Fibroblast of skin of scalp (primary cell): ENCODE measurements at places on chromosomes 7 and 10.
A peak's percentile ranks its signal among the peaks of the same experiment; 100 is the strongest.

DNA sequence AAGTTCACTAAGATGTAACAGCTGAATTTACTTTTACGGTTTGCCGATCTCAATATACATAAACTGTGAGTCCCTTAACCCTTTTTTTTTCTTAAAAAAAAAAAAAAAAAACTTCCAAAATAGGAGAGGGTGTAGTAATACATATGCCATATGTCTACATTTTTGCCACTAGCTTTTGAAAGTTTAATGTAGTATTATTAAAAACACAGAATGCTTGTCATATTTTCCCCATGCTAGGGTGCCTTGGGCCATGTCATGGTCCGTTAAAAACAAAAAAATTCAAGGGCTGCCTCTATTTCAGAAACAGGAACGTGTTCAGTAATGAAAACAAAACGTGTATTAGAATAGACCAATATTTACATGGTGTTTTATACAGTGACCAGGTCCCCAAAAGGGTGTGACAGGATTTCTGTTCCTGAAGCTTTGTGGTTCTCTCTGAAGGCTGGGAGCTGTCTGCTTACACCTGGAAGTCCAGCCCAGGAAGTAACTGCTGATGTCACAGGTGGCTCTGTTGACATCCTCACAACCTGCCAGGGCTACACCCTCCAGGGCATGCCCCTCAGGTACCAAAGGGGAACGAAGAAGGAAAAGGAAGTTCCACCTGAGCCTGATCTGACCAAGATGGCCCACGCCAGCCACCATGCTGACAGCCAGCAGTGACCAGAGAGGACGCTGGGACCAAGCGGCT, 79.0 kb downstream of the COBL start:
- DNase-seq = no peak

GRCh38 chr10:49844775-49845595, 82.9 kb upstream of the OGDHL start:
- peak; percentile 38 for DNase-seq

DNA sequence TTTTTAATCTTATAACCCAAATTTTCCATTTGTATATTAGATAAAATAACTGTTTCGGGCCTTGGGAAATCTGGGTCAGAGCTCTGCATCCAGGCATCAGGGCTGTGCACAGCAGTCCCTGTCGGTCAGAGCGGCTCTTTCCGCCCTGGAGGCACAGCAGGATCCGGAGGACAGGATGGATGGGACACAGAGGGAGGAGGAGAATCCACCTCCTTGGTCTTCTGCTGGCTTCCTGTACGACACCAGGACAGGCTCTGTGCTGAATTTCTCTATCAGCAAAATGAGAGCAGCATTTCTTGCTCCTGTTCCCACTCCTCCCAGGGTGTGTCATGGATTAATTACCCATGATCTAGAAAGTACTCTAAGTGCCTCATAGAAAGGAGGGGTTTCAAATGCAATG, 254.9 kb downstream of the SKAP2 start:
- no peak for DNase-seq

DNA sequence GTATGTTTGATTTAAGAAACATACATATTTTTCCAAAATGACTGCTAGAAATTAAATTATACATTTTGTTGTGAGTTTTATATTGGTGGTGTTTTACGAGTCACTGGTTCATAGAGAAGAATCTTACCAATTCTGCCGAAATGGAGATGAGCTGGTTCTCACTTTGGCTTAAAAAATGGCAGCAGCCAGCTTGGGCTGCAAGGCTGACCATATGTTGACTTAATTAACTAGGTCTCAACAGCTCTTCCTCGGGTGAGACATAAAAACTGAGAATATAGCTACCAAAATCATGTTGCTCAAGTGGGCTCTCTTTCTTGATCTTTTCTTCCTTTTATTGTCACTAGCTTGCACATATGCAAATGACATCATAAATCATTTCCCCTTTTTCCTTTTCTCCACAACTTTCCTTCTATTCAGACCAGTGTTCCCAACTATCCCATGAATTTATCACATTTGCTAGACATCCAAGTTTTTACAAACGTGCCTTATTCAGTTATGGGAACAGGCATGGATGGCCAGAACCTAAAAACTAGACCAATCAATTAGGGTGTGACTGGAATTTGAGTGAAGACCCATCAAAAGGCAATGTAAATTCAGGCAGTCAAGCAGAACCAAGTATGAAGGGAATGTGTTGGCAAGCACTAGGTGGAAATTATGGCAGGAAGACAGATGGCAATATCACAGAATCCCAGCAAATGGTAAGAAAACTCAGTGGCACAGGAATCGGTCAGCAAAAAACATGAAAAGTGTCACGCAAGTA, 6.4 kb upstream of the TSPAN12 start:
- no peak for DNase-seq

DNA sequence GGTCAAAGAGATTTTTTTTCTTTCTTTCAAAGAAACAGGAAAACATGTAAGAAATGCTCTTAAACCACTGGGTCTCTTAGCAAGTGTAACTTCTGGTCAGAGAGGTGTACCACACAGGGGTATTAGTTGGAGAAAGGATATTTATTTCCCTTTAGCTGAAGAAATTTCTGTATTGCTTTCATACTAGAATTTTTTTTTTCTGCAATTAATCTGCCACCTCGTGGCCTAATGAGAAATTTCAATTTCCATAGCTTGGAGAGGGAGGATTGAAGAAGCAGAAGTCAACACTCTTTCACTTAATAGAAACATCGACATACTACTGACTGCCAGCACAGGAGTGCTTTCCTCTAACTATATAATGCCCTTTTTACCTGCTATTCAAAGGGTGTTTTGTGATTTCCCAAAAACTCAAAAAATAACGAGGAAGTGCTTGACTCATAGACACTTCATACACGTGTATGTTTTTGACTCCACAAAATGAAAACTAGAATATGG, 177.6 kb upstream of the NAMPT start:
- peak; percentile 50 for DNase-seq
